ENCODE measurements at places on chromosomes 7 and 10. TPM values are rescaled to one million over a fixed set of nuclear protein-coding genes. Genes with fewer than 3 reads are reported as not detected.

Gene SEMA3E
- total RNA-seq, result 2.9 TPM

Gene PIP
- total RNA-seq, result 0.18 TPM

Gene CAMK2B
- total RNA-seq, result 0.27 TPM

Gene SND1
- 104 TPM for total RNA-seq

Gene PSMG3
- 118 TPM for total RNA-seq

Gene PNLIPRP2
- total RNA-seq, result not detected

Gene REEP3
- 17.9 TPM for total RNA-seq

Gene PON3
- total RNA-seq, result 38.2 TPM

Gene SRRM3
- 10.0 TPM for total RNA-seq

Gene SPDYE11
- not detected for total RNA-seq

Gene C10orf90
- total RNA-seq, result 3.5 TPM

Gene OR13A1
- total RNA-seq, result not detected

Gene LRWD1
- 23.4 TPM for total RNA-seq

Gene ZNF783
- 7.2 TPM for total RNA-seq

Gene SLC39A12
- not detected for total RNA-seq

Gene EGR2
- 0.43 TPM for total RNA-seq

Gene CEP55
- total RNA-seq, result 65.6 TPM

Gene GSTO2
- 2.3 TPM for total RNA-seq

Gene TEX47
- not detected for total RNA-seq

Data from A549 treated with CORT108297 at 1 μM for 4 hours (cell line).